ENCODE measurements at places on chromosomes 4 and X.

GRCh38 chr4:15656038-15656470 is 897 bp upstream of the FBXL5 start:
- DNase-seq: peak; percentile 22

- no peak for DNase-seq
Observed at GRCh38 chr4:76078033-76078613, 3.6 kb downstream of the ART3 start.

- DNase-seq: no peak
Observed at GRCh38 chr4:11881947-11882346, 453.3 kb upstream of the HS3ST1 start.

GRCh38 chrX:79556800-79557199 is 189.7 kb upstream of the ITM2A start:
- no peak for DNase-seq

- DNase-seq: no peak
Observed at GRCh38 chr4:165580351-165580905, 201.6 kb downstream of the CPE start.

- DNase-seq: no peak
Observed at GRCh38 chr4:36841583-36842326, 402.8 kb upstream of the NWD2 start.

GRCh38 chr4:114012749-114013148 is 33.3 kb upstream of the ARSJ start:
- no peak for DNase-seq

DNA sequence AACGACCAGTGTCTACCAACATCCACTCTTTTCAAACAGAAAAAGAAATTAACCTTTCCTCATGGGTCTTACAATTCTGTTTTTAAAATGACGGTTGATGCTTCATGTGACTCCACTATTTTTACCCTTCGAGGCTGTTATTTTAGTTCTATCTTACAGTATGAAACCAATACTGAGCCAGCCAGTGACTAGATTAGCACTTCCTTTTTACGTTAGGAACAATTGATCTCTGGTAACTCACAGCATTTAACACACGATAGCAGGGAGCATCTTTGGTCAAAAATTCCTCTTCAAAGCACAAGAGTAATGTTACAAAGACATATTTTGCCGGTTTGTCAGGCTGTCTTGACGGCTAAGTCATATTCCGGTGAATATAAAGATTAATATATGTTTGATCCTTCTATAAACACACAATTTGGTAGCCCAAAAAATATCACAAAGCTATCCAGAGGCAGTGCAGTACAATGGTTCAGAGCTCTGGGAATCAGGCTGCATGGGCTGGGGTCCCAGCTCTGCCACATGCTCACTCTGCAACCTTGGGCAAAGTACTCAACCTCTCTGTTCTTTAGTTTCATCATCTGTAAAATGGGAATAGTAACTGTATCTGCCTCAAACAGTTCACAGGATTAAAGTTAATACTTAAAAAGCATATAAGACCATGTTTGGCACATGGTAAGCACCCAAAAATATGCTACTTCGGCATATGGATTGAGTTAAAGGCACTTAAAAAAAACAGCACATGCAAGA is 62.9 kb upstream of the TXK start:
- DNase-seq: no peak

DNA sequence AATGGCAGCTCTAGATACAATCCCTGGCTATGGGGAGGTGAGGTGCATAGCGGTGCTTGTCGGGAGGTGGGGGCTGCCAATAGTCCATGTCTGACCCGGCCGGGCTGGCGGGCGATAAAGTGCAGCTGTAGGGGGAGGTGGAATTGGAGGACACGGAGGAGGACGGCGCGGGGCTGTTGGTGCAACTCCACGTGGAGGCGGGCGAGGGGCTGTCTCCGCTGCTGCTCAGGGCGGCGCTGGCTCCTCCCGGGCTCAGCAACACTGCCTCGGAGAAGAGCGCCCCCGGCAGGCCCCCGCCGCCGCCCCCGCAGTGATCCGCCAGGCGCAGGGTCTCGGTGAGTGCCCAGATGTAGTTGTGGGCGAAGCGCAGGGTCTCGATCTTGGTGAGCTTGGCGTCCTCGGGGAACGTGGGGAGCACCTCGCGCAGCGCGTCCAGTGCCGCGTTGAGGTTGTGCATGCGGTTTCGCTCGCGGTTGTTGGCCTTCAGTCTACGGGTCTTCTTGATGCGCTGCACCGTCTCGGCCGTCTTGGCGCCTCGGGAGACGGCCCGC is 1.3 kb downstream of the NEUROG2 start:
- no peak for DNase-seq

DNA sequence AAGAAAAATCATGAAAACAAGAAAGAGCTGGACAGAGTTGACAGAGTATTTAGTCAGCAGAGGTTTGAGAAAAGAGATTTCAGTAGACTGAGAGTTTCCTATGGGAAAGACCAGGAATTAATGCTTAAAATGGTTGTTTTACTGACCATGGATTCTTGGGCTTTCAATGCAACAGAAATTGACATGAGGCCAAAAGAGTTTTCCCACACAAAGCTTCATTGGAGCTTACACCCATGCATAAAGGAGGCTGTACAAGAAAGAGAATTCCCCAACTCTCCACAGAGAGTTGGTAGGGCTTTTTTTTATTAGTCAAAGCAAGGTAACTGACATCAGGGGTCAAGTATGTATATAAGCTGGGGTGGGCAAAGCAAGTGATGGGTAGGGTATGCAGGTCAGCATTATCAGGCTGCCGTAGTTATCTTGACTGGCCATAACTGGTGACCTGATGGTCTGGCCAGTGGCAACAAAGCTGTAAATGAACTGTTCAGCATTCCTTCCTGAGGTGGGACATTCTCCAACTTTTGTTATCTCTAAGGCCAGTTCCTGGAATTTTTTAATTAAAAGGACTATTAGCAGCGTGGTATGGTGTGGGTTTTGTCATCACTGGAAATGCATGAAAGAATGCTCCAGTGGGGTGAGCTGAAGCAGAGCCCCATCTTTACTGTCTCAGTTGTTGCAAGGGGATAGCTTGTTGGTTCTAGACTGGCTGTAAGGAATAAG is 117.0 kb downstream of the ADAM29 start:
- DNase-seq: no peak
